HCEC 1CT (cell line): ENCODE measurements at places on chromosomes 1 and 21.

- DNase-seq = peak; percentile 93
Measured at GRCh38 chr1:78303620-78304019, 187.2 kb upstream of the PTGFR start.

DNA sequence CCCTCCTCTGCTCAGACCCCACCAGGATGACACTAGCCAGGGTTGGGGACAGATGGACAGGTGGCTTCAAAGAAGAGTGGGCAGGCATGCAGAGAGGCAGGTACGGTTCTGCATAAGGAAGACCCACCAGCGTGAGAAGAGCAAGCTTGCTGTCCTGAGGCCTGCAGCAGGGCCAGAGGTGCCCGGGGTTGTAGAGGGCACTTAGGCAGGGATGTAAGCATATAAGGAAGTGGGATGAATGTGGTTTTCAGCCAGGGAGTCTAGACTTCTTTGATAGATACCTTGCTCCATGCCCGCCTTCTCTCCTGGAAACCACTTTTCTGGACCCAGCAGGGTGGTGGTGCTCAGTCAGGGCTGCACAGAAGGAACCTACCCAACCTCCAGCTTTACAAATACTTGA is 1.4 kb downstream of the TTC39A start:
- no peak for DNase-seq

- DNase-seq = peak; percentile 32
Measured at GRCh38 chr1:184499616-184500015, 112.8 kb downstream of the C1orf21 start.

GRCh38 chr1:94265011-94265422 is 27.6 kb upstream of the ARHGAP29 start:
- no peak for DNase-seq

DNA sequence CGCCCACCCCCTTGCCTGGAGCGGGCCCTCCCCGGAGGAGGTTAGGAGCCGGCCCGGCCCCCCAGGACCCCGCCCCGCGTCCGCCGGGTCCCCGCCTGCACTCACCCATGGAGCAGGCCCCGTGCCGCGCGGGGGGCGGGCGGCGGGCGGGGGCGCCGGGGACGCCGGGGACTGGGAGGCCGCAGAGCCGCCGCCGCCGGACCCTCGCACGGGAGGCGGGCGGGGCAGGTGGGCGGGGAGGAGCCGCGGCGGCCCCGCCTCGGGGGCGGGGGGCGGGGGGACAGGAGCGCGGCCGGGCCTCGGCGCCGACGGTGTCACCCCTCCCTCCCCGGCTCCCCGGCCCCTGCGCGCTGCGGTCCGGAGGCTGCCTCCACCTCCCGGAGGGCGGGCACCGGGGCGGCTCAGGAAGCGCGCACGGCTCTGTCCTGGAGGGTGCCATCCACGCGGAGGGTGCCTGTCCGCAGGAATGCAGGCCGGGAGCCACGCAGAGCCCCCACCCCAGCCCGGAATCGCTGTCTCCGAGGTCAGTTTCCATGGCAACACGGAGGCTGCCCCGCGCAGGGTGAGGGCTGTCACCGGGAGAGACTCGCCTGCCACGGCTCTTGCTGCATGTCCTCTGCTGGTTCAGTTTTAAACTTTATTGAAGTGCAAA is 5.9 kb upstream of the PLEKHG5 start:
- no peak for DNase-seq

GRCh38 chr1:30285501-30285932 is 437.9 kb downstream of the MATN1 start:
- DNase-seq = no peak

DNA sequence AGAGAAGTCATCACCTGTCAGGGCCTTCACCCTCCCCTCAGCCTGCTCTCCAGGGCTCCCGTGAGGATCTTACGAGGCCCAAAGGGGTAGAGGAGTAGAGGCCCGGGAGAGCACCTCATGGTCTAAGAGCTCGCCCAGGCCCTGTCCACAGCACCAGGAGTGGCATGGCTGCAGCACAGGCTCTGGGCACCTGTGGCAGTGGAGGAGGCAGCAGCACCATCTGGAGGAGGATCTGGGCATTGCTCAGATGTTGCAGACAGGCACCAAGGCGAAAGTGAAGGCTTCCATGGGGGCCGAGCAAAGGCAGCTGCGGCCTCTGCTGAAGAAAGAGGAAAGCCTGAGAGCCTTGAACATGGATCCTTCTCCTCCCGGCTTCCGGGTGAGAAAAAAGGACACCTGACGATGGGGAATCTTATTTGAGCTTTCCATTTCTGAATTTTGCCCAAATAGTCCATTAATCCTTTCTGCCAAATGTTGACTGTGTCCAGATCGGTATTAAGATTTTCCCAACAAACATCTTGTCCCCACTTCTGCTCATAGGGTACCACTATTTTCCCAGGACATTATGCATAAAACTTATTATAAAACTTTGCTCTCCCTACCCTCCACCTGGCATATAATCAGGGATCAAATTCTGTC is 604.7 kb downstream of the PTPRC start:
- peak; percentile 51 for DNase-seq

DNA sequence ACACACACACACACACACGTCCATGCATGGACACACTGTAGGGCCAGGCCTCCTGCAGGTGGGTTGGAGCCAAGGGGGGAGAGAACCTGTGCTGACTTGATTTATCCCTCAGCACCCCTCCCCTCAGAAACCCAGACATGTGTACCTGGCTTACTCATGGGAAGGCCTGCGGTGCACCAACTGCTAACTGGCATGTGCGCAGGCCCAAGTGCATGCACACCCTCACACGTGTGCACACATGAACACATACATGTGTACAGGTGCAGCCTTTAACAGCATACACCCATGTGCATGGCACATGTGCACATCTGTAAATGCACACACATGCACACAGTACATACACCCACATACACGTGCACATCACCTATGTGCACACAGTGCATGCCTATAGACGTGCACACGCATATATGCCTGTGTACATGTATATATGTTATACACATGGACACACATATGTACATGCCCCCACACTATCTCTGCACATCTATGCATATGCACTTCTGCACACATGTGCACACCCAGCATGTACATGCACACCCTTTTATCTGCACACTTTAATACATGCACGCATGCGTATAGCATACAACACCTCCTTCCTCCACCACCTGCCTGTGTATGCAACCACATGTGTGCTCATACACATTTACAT is 67.5 kb downstream of the TRIM11 start:
- no peak for DNase-seq
